ENCODE measurements at places on chromosomes 2 and 18. TPM values are rescaled to one million over a fixed set of nuclear protein-coding genes. Genes with fewer than 3 reads are reported as not detected.

Gene CELF4
- total RNA-seq, result not detected

Gene VWC2L
- total RNA-seq, result not detected

Gene TLK1
- 81.3 TPM for total RNA-seq

Gene CAPN10
- total RNA-seq, result 54.0 TPM

Gene REG1B
- total RNA-seq, result not detected

Gene KCNG2
- total RNA-seq, result not detected

DNA sequence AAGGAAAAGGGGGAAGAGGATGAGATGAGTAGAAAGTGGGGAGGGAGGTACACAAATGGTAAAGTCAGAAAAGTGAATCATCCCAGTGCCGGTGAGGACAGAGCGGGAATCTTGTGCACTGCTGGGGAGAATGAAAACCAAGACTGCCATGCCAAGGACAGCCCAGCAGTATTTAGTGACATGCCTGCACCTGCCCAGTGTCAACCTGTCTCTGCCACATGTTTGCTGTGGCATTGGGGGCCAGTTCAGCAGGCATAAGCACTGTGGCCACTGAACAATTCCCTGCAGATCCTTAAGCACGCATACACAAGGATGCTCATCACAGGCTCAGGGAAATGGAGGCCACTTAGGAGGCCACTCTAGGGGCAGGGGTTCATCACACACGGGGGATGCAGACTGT is 5.2 kb upstream of the KCNK3 start:
- no peak overlapping the region for H3K27ac ChIP-seq
- peaks cover 2% of the 10 kb centered on the region for H3K4me1 ChIP-seq
- H3K4me3 ChIP-seq, result no peak overlapping the region
- H3K27me3 ChIP-seq, result peaks cover 56% of the 10 kb centered on the region
- no peaks in the 10 kb centered on the region for H3K36me3 ChIP-seq

GRCh38 chr2:197358931-197359330 is 48.4 kb upstream of the ANKRD44 start:
- H3K27me3 ChIP-seq, result no peaks in the 10 kb centered on the region
- no peak overlapping the region for H3K4me3 ChIP-seq
- peaks cover 1% of the 10 kb centered on the region for H3K36me3 ChIP-seq

DNA sequence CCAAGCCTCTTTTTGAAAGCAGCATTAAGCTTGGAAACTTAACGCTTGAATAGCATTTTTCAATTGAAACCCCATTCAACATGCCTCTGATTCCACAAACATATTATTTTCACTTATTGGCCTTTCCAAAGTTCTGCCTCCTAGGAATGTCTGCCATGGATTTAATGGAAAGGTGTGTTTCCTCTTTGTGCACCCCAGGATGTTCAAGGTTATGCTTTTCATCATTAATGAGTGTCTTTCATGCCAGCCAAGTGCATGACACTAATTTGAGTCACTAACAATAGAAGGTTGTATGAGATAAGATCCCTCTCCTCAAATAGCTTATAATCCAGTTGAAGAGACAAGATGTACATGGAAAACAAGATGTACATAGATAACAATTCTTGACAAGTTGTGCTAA is 84.7 kb downstream of the ALPK2 start:
- no peak overlapping the region for H3K4me3 ChIP-seq
- no peak overlapping the region for H3K27ac ChIP-seq
- no peak for DNase-seq
- no peaks in the 10 kb centered on the region for H3K36me3 ChIP-seq

DNA sequence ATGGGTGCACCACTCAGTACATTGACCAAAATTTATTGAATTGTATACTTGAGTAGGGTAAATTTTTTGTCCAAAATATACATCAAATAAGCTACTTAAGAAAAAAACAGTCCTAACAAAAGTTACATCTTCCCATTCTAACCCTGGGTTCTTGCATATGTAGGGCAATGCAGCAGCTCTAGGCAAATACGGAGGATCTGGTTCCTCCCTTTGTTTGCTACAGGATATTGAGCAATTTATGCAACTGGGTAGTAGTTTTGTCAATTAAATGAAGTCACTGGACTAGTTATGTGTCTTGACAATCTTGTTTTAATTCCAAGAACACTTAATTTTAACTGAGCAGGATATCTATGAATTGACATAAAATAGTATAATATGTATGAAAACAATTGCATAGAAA is 1507.2 kb upstream of the PIK3C3 start:
- no peaks in the 10 kb centered on the region for H3K27me3 ChIP-seq
- no peak overlapping the region for H3K27ac ChIP-seq
- H3K4me3 ChIP-seq, result no peak overlapping the region
- no peaks in the 10 kb centered on the region for H3K36me3 ChIP-seq

DNA sequence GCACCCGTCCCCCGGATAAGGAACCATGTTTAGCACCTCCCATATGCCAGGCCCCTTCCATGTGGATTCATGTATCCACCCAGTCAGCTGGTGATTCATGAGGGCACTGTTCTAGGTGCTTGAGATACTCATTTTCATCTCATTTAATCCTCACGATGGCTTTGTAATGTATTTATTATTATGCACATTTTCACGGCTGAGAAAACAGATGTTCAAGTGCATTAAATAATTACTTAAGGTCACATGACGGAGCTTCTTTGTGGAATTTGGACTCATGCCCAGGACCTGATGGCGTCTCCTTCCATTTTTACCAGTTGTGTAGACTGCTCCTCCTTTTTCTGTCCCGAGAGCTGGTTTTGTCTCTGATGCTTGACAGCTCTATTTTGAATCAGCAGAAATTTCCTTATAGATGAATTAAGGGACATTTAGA is 72.2 kb upstream of the RBM44 start:
- no peaks in the 10 kb centered on the region for H3K27me3 ChIP-seq
- H3K36me3 ChIP-seq, result peaks cover 29% of the 10 kb centered on the region
- DNase-seq, result no peak
- no peak overlapping the region for H3K27ac ChIP-seq
- peaks cover 51% of the 10 kb centered on the region for H3K4me1 ChIP-seq
- H3K4me3 ChIP-seq, result no peak overlapping the region

DNA sequence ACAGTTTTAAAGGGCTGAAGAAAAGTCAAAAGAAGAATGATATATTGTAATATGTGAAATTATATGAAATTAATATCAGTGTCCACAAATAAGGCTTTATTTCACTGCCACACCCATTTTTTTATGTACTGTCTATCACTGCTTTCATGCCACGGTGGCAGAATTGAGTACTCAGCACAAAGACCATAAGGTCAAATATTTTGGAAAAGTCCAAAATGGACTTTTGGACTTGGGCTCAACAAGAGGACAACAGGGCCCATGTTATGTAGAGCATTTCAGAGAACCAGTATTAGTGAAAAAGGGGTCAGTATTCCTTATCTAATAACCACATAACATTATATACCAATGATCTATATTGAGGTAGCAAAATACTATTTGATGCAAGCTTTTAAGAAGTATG is 427.2 kb downstream of the EPHA4 start:
- H3K4me1 ChIP-seq, result no peaks in the 10 kb centered on the region
- no peak overlapping the region for H3K27ac ChIP-seq

- no peak overlapping the region for H3K4me3 ChIP-seq
- peaks cover 8% of the 10 kb centered on the region for H3K36me3 ChIP-seq
- no peaks in the 10 kb centered on the region for H3K27me3 ChIP-seq
- DNase-seq, result no peak
- no peak overlapping the region for H3K27ac ChIP-seq
- H3K4me1 ChIP-seq, result peaks cover 11% of the 10 kb centered on the region
Measured at GRCh38 chr2:47056374-47056773, 98.7 kb downstream of the STPG4 start.

Data from activated CD8-positive, alpha-beta memory T cell treated with anti-CD3 and anti-CD28 coated beads, Interleukin-2, amount 10 ng/mL, durations not matched to agents 7 days and 5 days (primary cell).